ENCODE measurements at places on chromosomes 2 and 18.

DNA sequence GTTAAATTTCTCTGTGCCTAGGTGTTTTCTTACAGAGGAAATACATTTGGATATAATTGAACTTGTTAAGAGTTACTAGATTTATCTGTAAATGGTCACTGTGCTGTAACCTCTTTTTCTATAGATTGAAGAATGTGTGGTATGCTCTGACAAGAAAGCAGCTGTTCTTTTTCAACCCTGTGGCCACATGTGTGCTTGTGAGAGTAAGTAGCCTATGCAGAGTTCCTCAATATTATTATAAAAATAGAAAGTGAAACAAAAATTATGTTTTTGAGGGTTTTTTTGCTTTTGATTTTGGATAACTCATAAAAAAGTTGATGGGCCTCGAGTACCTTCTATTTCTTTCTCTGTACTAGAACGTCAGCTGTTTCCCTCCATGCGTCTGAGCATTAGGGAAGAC lies 112.4 kb downstream of the MIB1 start:
- peak; percentile 63 for DNase-seq

DNA sequence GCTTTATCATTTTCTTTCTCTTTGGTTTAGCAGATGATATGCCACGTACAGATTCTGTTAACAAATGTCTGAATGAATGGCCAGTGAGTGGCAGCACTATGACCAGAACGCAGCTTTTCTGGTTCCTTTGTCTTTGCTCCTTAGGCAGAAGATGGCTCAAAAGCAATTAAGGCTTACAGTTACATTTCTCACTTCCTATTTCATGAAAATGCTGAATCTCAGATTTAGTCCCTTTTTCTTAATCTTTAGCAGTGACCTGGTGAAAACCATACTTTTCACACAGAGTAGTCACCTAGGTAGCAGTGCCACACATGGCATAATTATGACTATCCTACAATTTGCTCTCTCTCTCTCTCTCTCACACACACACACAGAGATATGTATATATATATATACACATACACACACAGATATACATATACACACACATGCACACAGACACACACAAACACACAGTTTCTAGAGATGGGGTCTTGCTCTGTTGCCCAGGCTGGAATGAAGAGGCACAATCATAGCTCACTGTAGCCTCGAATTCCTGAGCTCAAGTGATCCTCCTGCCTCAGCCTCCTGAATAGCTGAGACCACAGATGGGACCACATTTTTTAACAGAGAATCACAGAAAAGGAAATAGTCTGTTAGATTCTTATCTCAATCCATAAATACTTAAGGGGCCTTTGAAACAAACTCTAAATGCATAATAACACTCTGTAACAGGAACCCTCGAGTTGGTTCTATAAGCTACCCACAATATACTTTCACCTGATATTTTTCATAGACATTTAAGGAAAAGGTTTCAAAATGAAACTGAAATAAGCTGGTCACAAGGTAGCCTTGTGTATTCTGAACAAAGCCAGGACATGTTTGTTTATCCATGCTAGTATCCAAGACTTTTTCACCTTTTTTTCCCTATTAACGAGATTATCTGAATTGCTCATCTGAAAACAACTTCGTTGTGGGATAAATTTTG lies 11.6 kb downstream of the PDE6D start:
- DNase-seq: no peak

DNA sequence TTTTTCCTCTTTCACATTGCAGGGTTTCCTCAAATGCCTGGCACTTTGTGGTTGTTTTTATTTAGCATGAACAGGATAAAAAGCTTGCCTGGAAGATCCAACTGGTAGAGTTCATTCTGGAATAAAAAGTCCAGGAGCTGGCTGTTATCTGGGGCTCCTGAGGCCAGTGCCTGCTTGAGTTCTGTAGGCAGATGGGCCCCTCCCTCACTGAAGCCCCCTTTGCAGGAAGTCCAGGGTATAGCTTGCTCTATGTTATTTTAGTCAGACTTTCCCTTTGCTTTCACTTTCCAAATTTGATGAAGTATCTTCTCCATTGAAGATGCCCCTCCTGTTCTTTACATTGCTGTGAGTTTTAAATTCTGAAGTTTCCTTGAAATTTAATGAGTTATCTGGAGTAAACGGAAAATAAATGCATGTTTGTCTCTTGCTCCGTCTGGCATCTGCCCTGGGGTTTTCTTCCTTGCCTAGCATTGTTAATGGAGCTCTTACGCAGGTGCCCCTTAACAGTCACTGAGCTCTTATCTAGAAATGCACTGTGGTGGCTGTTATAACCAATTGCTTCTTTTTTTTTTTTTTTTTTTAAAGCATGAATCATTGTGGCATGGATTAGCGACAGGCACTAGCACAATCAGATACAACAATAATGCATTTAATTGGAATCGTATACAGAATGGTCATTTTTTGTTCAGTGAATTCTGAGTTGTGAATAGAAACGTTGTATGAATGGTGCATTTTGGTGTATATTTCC lies 27.0 kb upstream of the LPIN1 start:
- no peak for DNase-seq

DNA sequence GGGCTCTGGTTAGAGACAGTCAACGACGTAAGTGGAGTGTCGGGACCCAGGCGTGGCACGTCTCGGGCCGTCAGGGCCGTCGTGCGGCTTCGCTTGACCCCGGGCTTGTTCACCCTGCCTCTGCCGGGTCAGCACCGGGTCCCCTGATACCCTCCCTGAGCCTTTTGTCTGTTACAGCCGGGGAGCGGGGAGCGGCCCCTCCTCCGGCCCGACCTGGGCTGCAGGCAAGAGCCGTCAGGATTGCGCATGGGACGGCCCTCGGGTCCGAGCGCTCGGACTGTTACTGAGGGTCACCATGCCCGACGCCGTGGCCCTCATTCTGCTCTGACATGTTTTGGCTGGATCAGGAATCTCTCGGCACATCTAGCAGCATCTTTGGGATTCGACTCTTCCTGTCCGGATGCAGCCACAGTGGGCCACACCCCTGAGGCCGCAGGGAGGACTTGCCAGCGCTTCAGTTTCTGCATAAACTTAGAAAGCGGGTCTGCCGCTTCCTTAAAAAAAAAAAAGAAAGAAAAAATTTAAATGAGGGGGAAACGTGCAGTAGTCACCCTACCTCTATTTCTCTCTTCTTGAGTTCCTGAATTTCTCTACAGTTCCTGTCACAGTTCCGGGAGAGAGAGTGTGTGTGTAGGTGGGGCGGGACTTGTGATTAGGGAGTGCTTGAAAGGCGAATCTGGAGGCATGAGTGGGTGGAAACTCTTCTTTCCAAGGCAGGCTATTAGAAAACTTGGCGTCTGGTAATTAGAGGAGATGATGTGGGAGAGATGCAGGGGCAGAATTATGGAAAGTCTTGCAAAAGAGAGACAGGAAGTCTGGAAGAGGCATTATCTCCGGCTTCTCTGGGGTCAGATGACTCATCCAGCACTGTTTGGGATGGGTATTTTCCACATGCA lies 909 bp downstream of the TMEM87B start:
- DNase-seq: peak; percentile 95

GRCh38 chr2:187037310-187037709 lies 188.3 kb upstream of the ZSWIM2 start:
- no peak for DNase-seq

GRCh38 chr18:61589724-61590065 lies 256.5 kb downstream of the CDH20 start:
- peak; percentile 86 for DNase-seq

GRCh38 chr2:27071277-27071989 lies at the start of gene OST4:
TSS of gene OST4 (minus strand) at chr2:27071654.
- peak; percentile 92 for DNase-seq

GRCh38 chr2:241095594-241096290 lies 6.3 kb downstream of the MTERF4 start:
- no peak for DNase-seq

- no peak for DNase-seq
Observed at GRCh38 chr2:68714866-68715265, 19.7 kb upstream of the ARHGAP25 start.

DNA sequence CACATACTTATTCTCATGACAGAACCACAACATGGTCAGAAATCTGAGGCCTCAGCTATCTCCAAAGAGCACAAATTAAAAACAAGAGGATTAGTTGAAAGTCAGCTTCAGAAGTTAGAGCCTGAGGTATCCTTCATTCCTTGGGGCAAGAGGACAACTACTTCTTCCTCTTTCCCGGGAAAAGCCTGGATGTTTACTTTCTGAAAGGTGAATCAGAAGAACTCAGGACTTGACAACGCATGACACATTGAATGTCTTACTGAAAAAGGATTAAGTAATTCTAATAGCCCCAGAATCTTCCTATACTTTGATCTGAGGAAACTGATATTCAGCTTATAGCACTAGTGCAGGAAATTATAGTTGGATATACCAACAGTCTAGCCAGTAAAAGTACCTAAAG lies 573.2 kb downstream of the METTL4 start:
- DNase-seq: no peak

- DNase-seq: no peak
Observed at GRCh38 chr2:157404363-157404762, 39.5 kb downstream of the CYTIP start.

- DNase-seq: peak; percentile 90
Observed at GRCh38 chr2:8306530-8307351, 375.1 kb upstream of the ID2 start.

Measured in IMR-90 (cell line).